ENCODE measurements at places on chromosomes 13 and 19.

DNA sequence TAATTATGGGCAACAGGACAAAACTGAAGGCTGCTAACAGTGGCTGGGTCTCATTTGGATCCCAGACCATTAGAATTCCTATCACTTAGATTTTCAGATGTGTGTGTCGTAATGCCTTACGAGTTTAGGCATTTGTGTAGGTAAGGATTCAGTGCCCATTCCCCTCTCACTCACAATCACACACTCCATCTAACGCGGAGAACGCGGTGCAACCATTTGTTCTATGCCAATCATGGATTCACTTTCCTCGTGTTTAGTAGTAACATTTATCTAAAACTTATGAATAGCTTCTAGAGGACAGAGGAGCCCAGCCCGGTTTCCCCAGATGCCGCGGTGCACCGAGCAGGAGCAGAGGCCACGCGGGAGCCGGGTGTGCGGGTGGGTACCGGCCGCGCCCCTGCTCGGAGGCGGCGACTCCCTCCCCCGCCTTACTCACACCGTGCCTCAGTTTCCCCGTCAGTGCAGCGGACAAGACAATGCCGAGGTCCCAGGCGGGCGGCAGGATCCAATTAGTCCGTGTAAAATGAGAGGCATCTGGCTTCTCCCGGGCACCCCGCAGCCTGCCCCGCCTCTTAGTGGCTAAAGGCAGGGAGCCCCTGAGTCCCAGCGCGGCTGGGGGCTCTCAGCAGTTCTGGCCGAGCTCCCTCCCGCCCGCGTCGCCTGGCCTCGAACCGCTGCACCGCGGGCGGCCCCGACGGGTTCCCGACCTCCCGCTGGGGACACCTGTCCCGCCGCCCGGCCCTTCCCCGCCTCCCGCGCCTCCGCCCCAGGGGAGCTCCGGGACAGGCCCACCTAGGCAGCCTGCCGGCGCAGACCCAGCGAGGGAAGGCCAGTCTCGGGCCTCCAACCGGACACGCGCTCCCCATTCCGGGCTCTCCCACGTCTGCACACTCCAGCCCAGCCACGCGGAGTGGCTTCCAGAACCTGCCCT is 5.9 kb upstream of the C1QTNF9B start:
- no peak for DNase-seq

DNA sequence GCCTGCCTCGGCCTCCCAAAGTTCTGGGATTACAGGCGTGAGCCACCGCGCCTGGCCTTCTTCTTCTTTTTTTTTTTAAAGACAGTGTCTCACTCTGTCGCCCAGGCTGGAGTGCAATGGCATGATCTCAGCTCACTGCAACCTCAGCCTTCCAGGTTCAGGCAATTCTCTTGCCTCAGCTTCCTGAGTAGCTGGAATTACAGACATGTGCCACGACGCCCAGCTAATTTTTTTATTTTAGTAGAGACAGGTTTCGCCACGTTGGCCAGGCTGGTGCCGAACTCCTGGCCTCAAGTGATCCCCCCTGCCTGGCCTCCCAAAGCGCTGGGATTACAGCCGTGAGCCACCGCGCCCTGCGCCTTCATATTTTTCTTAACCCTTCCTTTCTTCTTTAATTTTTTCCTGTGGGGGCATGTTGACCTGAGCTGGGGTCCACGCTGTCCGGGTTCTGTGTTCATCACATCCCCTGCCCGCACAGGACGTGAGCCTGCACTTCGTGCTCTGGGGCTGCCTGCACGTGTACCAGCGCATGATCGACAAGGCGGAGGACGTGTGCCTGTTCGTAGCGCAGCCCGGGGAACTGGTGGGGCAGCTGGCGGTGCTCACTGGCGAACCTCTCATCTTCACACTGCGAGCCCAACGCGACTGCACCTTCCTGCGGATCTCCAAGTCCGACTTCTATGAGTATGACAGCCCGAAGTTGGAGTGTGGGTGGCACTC is 14.1 kb downstream of the PNPLA6 start:
- no peak for DNase-seq

- no peak for DNase-seq
Observed at GRCh38 chr13:78597602-78597932, 5.8 kb downstream of the POU4F1 start.

DNA sequence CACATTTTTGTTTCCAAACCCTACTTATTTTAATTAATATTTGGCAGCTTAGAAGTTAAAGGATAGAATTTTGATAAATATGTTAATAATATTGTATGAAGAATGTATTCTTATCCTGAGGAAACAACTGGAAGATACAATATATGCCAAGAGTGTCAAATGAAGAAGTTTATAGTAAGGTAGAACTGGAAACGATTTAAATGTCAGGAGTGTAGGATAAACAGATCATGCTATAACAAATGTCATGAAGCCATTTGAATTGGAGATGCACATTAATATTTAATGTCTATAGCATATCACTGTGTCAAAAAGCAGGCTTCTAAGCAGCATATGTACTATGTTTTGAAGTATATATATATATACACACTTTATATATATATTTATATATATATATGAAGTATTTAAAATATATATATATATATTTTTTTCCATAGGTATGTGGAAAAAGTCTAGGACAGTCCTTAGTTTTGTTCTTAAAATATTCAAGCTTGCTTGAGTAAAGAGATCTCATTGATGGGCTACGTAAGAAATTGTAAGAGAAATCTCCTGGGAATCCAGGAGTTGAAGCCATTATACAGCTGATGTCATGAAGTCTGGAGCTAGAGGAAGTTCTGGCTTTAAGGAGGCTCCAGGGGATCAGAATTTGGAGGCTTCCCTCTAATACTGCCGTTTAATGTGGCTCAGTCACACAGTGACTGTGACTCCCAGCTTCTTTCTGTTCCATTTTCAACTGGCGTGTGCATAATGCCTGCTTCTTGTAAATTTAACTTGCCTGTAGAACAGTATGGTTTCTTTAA is 79.9 kb upstream of the MYCBP2 start:
- DNase-seq: no peak

DNA sequence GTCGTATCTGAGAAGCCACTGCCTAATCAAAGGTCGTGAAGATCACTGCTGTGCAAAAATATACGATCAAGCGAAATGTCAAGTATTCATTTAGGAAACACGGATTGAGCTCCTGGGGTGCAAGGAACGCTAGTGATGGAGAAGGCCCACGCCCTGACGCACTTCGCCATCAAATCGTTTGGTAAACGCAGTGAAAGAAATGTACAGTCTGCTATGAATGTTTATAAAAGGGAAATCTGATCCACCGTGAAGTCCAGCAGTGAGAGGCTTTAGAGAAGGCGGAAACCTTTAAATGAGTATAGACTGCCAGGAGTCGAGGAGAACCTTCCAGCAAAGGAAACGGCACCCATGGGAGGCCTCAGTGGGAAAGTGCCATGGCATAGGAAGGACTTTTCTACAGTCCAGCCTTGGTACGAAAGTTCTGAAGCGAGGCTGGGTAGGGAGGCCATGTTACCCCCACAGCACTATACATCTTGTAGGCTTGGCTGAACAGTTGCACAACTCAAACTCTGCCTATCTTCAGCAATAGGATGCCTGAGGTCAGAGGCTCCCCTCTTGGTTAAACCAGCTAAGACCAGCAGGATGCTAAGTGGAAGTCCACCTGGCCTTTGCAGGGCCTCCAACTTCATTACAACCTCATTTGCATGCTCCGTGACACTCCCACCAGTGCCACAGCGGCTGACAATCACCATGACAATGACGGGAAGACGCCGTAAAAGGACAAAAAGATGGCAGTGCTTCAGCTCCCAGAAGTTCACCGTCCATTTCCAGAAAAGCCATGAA is 20.4 kb downstream of the PCID2 start:
- DNase-seq: no peak
